ENCODE measurements at places on chromosomes 11 and 22. TPM values are rescaled to one million over a fixed set of nuclear protein-coding genes. Genes with fewer than 3 reads are reported as not detected.

Gene C11orf21
- 6.2 TPM for polyA plus RNA-seq

Gene SCGB1D2
- not detected for polyA plus RNA-seq

Gene CAVIN3
- not detected for polyA plus RNA-seq

Gene TNNT3
- 0.23 TPM for polyA plus RNA-seq

Gene MRPL17
- polyA plus RNA-seq = 15.8 TPM

Gene FREY1
- polyA plus RNA-seq = not detected

Gene YPEL4
- polyA plus RNA-seq = not detected

Gene PLEKHA7
- polyA plus RNA-seq = 0.15 TPM

Gene MYO18B
- polyA plus RNA-seq = not detected

Gene SCUBE2
- not detected for polyA plus RNA-seq

Gene NXPE2
- not detected for polyA plus RNA-seq

Gene CECR2
- polyA plus RNA-seq = not detected

Gene PDE2A
- not detected for polyA plus RNA-seq

Gene MN1
- polyA plus RNA-seq = not detected

Gene WBP2NL
- polyA plus RNA-seq = 1.3 TPM

Gene BARX2
- not detected for polyA plus RNA-seq

Gene TTC36
- 0.55 TPM for polyA plus RNA-seq

Gene UCP3
- 0.19 TPM for polyA plus RNA-seq

Gene ANO3
- polyA plus RNA-seq = not detected

Gene HTR3B
- not detected for polyA plus RNA-seq

Gene KRTAP5-11
- not detected for polyA plus RNA-seq

Gene VPREB1
- polyA plus RNA-seq = 1.4 TPM

Gene IGHMBP2
- polyA plus RNA-seq = 11.3 TPM

Gene C11orf86
- not detected for polyA plus RNA-seq

Gene LARGE2
- polyA plus RNA-seq = 61.7 TPM

Gene PANX3
- not detected for polyA plus RNA-seq

Gene HIPK3
- polyA plus RNA-seq = 26.9 TPM

Gene RBFOX2
- not detected for polyA plus RNA-seq

Gene PELI3
- polyA plus RNA-seq = 4.3 TPM

Gene DCDC1
- not detected for polyA plus RNA-seq

Gene DRD4
- polyA plus RNA-seq = not detected

Gene UPK2
- polyA plus RNA-seq = not detected

Gene P2RX3
- not detected for polyA plus RNA-seq

Gene KCNJ1
- 0.30 TPM for polyA plus RNA-seq

Gene MYBPC3
- polyA plus RNA-seq = not detected

Gene TMEM138
- 44.1 TPM for polyA plus RNA-seq

Gene CSF2RB
- polyA plus RNA-seq = 17.6 TPM

Gene HBD
- not detected for polyA plus RNA-seq

Gene FAM181B
- polyA plus RNA-seq = not detected

Gene KRTAP5-10
- polyA plus RNA-seq = not detected

Gene SMPD1
- polyA plus RNA-seq = 4.9 TPM

Gene SMIM35
- 0.38 TPM for polyA plus RNA-seq

Gene MYOD1
- not detected for polyA plus RNA-seq

Gene ZNF408
- 12.4 TPM for polyA plus RNA-seq

All from IgD-negative memory B cell (primary cell).